ENCODE measurements at places on chromosomes 7 and 10. TPM values are rescaled to one million over a fixed set of nuclear protein-coding genes. Genes with fewer than 3 reads are reported as not detected.

Gene MBLAC1
- polyA plus RNA-seq = 2.1 TPM

Gene PNLIPRP2
- polyA plus RNA-seq = not detected

Gene PIK3CG
- polyA plus RNA-seq = 0.81 TPM

Gene DKK1
- polyA plus RNA-seq = 202 TPM

Gene GPR85
- 0.54 TPM for polyA plus RNA-seq
